ENCODE measurements at places on chromosomes 4 and X.
A peak's percentile ranks its signal among the peaks of the same experiment; 100 is the strongest.

DNA sequence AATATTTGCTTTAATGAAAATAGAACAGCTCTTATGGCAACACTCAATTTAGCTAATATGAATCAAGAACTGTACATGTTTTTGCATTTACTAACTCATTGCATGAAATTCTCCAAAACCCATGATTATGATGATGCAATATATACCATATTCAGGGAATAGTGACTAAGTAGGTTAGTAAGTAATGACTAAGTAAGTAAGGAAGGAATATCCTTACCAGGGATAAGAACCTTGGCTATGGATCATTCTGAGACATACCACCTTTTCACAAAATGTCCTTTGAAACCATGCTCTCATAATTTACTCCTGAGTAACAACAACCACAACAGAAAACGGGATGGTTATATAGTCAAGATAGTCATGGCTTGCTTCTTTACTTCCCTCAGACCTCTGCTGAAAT is 1513.0 kb downstream of the STIM2 start:
- DNase-seq, result no peak

GRCh38 chr4:83821493-83821892 is 285.6 kb downstream of the GPAT3 start:
- no peak for DNase-seq

- DNase-seq, result no peak
Measured at GRCh38 chrX:83508526-83509253, 600 bp downstream of the POU3F4 start.

GRCh38 chrX:150225266-150225665 is 137.9 kb upstream of the MAMLD1 start:
- DNase-seq, result no peak

- peak; percentile 18 for DNase-seq
Measured at GRCh38 chrX:135086197-135086854, 34.0 kb downstream of the ETDB start.

DNA sequence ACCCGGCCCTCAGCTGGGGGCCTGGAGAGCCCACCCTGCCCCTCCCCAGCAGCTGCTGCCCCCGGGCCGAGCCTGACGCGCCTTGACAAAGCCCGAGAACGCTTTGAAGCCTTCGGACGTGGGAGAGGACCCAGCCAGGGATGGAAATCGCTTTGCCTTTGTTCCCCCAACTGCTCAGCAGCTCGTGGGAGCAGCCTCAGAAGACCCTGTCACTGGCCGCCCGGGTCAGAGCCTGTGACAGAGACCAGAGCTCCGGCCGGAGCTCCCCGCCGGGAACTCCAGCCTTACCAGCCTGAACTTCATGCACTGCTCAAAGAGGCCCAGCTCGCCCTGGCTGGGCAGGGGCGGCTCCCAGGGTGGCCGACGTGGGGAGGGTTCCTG is 2.6 kb upstream of the SLC6A8 start:
- no peak for DNase-seq

GRCh38 chrX:53718073-53718472 is 31.6 kb upstream of the HUWE1 start:
- no peak for DNase-seq

GRCh38 chr4:8041172-8041571 is 101.5 kb upstream of the AFAP1 start:
- DNase-seq, result no peak

DNA sequence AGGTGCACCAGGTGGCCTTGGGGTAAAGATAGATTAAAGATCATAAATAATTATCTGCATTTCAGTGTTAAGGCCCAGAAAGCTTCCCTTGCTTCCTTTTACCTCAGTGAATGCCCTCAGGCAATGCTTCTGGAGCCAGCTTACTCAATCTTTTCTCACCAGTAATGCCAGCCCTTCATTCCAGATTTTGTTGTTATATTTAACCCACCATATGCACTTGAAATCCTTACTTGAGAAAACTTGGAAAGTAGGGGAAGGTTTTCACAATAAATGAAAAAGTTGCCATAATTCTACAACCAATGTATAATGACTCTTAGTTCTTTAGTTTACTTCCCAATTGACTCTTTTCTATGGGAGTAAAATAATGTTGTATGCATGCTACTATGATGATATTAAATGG is 17.1 kb upstream of the PBDC1 start:
- DNase-seq, result no peak

DNA sequence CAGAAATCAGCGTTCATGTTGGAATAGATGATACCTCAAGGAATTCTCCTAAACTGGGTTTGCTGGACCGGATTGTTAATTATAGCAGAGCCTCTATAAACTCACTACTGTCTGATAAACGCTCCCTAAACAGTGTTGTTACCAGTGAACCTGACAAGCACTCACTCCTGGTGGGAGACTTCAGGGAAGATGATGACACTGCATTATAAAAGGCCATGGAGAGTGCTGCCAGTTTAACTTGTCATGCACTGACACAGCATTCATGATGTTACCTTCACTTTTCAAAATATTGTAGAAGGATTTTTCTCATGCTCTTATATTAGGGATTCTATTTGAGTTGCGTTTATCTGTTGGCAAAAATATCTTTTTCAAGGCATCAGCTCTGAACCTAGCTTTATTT is 57.7 kb upstream of the PGK1 start:
- no peak for DNase-seq

DNA sequence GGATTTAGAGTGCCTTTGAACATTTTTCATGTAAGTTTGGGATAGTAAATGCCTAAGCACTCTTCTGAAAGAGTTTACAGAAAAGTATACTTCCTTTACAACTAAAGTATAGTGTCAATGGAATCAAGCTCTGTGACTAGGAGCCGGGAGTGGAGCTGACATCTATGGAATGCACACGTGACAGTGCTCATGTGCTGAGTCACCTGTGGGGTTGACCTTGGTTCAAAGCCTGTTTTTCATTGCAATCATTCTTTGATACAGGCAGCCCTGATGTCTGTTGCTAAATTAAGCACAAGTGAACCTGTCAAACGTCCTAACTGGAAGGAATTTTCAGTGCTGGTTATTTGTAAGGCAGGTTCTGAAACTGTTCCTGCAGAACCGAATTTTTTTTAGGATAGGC is 82.5 kb downstream of the GPAT3 start:
- DNase-seq, result no peak

- DNase-seq, result no peak
Measured at GRCh38 chrX:102491766-102492165, 20.2 kb upstream of the TCP11X2 start.

- DNase-seq, result no peak
Measured at GRCh38 chr4:140302151-140302859, 71.1 kb upstream of the SCOC start.

GRCh38 chrX:71181558-71181909 is 36.9 kb downstream of the NLGN3 start:
- no peak for DNase-seq

GRCh38 chr4:113141901-113142346 is 92.5 kb downstream of the ANK2 start:
- DNase-seq, result no peak

DNA sequence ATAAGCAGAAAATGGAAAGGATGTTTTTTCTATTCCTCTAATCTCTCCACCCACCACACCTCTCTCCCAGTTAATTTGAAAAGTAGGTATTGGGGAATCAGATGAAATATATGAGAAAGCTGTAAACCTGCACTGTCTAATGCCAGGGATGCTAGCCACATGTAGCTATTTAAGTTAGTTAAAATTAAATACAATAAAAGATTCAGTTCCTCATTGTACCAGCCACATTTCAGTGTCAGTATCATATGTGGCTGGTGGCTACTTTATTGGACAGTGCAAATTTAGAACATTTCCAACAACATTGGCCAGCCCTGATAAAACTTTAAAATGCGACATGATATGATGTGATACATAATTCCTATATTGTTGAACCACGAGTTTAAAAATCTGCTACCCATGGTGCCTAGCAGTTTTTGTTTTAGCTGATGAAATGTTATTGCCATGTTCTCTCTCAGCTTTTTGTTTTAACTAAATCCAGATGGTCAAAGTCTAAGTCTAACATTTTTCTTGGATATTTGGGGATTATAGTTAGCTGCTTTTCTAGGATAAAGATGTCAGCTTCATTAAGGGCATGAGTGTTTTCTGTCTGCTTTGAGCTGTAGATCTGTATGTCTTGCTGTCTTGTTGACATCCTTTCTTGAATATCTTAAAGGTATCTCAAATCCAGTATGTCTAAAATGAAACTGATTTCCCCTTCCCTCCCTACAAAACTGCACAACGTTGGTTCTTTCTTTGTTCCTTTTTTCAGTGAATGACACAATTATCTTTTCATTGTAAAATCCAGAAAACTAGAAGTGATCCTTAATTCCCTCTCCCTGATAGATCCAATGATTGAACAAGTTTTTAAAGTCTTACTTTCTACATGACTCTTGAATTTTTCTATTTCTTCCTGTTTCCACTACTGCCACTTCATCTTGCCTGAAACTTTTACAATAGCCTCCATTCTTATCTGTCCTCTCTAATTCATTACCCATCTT is 6.2 kb downstream of the ARFIP1 start:
- no peak for DNase-seq

GRCh38 chrX:105017641-105018040 is 202.9 kb downstream of the TEX13A start:
- DNase-seq, result no peak

- no peak for DNase-seq
Measured at GRCh38 chr4:110632506-110633357, 9.9 kb upstream of the PITX2 start.

DNA sequence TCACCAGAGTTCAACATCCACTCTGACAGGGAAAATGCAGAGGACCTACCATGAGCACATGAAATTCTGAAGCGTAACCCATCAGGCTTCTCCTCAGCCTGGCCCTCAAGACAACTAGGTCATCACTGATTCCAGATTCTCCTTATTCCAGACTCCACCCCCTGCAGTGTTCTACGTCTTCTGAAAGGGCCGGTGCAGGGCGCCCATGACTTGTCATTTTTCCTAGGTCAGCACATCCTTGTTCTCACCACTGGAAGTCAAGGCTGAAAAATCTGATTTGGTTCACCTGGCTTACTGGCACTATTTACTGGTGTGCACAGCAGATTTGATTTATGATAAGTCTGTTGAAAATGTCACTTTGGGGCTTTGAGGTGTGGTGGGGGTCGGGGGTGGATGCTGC is 140.9 kb upstream of the KLF3 start:
- no peak for DNase-seq

DNA sequence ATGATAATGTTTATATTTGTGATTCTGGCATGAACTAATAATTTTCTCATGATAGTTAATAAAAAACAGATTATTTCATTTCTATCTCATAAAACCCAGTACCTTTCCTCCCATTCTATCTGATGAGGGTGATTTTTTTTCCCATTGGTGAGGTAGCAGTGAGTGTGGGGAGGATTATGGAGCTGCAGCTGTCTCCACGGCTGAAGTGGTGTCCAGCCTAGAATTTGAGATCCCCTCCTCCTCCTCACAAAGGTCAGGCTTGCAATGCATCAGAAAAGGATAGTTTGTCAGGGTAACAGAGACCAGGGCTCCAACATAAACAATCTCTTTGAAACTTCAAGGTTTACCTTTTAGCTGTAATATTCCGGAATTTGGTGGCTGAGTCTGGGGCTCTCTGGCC is 60.9 kb downstream of the C4orf51 start:
- no peak for DNase-seq

DNA sequence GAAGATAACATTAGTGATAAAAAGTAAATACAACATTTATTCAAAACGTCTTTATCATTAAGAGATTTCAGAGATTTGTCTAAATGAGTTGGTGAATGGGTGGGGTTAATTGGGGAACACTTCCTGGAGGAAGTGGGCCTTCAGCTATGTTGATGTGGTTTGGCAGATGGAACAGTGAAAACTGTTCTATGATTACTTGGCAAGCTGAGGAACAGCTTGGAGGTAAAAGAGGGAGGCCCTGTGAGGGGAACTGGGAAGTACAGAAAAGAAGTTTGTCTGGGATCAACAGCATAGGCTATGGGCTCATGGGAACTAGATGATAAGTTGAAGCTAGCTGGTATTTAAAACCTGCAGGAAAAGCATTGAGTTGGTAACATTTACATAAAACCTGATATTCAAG is 26.0 kb downstream of the OCRL start:
- DNase-seq, result no peak

- no peak for DNase-seq
Measured at GRCh38 chr4:7410446-7410845, 24.3 kb downstream of the PSAPL1 start.

- DNase-seq, result no peak
Measured at GRCh38 chr4:58093352-58093751, 983.2 kb upstream of the IGFBP7 start.

DNA sequence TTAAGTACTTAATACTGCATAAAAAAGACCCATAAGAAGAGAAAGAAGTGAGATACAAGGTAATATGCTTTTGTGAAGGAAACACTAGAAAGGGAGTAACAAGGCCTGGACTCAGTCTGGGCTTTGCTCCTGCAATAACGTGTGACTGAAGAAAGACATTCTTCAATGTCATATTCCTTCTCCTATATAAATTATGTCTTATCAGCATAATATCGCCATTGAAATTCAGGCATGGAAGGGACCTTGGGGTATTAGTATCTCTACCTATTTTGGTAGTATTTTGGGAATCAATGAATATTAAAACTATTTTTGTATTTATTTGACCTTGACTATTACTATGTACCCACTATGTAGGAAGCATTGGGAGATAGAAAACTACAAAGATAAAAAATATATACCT is 62.2 kb upstream of the GIMD1 start:
- DNase-seq, result no peak

GRCh38 chr4:3670521-3671519 is 95.4 kb upstream of the ADRA2C start:
- DNase-seq, result no peak

DNA sequence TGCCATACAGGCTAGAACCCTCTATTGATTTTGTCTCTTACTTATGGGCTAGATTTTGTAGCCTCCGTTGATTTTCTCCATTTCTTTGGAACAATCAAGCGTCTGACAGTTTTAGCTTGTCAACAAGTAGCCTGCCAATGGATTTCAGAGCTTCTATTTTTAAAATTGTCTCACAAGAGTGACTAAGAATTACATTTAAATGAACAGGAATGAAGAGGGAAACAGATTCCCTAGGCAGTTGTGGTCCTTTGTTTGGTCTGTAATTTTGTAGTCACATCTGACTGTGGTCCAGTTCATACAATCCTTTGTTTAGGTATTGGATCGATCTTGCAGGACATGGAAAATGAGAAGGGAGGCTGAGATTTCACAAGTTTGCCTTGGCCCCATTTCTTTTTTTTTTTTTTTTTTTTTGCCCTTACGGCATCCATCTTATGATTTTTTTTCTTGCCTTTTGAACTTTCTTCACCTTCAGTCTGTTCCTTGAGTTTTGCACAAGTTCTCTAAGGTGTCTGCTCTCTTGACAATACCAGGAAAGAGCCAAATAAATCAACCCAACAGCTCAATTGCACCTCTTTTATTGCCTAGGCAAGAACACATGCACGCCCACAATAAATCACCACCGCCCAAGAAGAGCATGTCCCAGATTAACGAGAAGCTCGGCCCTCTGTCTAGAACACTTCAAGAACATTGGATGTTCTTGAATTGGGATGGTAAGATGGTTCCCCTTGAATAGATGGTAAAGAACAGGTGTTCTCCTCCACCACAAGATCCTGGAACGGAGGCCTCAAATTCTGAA is 86.5 kb upstream of the EGFL6 start:
- no peak for DNase-seq

GRCh38 chr4:162392946-162393345 is 229.1 kb upstream of the FSTL5 start:
- no peak for DNase-seq

All from activated CD4-positive, CD25-positive, alpha-beta regulatory T cell treated with anti-CD3 and anti-CD28 coated beads, Interleukin-2, amount 50 U/mL, for 16 hours (primary cell).